ENCODE measurements at places on chromosomes 7 and 10.

GRCh38 chr10:113397047-113397446 is 155.8 kb upstream of the HABP2 start:
- DNase-seq: no peak

GRCh38 chr7:92751902-92752901 is 84.2 kb downstream of the CDK6 start:
- DNase-seq: no peak

DNA sequence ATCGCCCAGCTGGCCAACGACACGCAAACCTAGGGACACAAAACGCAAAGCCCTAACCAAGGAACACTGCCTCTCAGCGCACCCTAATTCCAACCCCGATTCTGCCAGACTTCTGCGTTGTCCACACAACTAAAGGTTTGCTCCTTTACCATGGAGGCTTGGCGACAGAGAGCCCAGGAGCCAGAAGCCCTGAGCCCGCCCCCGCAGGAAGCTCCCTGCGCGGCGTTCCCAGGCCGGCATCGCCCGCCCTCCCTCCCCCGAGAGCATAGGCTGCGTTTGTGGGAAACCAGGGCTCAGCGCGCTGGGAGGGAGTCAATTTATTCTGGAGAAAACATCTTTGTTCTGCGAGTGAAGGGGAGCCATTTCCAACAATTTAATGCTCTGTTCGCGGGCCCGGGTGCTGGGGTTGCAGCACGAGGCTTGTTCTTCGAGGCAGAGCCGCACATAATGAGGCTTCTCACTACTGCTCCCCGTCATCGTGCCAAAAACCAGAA is 103.9 kb downstream of the GRID1 start:
- no peak for DNase-seq

GRCh38 chr7:121192834-121193233 is 136.0 kb upstream of the WNT16 start:
- no peak for DNase-seq

DNA sequence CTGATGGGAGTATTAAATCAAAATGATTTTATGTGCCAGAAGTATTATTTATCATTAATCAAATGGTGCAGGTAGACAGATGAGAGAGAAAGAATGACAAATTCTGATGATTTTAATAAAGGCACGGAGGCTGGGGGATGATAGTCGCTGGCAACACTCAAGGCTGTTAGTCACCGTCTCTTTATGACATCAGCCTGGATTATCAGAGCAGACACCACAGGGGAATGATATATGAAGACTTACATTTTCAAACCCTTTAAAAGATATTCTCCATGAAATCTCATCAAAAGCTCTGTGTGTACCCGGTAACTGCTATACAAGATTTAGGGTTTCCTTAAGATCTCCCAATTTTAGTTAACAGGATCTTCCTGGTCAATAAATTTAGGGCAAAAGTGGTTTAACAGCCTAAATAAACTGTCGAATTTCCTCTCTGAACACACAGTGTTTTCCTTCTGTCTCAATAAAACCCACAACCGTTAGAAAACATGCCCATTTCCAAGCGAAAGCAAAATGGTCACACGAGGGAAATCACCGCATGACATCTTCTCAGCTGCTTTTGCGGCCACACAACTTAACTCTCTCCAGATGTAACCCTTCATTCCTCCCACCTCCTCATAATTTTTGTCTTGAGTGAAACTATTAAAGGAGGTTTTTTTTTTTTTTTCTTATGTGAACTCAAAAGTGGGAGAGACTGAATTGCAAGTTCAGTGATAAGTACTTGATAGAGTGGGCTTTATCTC is 133.2 kb upstream of the FAM171A1 start:
- no peak for DNase-seq

- no peak for DNase-seq
Measured at GRCh38 chr7:88465600-88465999, 158.9 kb upstream of the STEAP4 start.

GRCh38 chr7:64849924-64850499 is 53.1 kb upstream of the ZNF273 start:
- no peak for DNase-seq

DNA sequence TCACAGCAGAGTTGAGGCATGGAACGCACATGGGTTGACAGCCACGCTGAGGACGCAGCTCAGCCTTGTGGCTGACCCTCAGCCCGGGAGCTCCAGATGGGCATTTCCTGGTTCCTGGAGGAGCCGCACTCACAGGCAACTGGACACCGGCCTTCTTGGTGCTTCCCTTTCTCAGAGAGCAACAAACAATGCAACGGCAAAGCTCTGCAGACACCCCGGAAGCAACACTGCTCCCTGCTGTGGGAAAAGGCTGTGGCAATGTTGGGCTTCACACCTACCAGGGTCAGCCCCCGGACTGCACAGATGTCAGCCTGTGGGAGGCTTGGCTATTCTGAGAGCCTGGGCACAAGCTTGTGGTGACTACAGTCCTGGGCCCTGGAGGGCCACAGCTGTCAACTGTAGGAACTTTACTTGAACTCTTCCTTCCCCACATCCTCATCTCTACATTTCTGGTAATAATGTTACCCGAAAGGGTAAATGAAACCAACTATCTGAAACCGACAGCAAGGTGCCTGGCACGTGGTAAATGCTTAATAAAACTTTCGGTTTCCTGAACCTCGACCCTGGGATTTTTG is 597.5 kb upstream of the MKI67 start:
- DNase-seq: no peak

GRCh38 chr10:109819807-109820206 is 103.5 kb downstream of the XPNPEP1 start:
- no peak for DNase-seq

DNA sequence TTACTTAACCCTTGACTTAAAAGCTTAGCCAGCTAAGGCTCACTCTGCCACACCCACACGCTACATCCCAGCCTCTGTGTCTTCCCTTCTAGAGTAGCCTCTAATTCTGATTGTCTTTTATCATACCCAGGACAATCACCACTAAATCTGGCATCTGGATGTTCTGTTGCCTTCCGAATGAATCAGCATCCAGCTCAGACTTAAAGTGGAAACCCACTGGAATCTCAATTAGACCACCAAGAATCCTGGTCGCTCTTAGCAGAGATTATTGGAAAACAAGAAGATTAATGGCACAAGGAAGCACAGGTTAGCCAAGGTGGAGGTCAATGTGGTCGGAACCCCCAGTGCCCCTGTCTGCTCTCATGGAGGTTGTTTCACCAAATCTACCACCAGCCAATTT is 404.2 kb upstream of the FOXK1 start:
- no peak for DNase-seq

DNA sequence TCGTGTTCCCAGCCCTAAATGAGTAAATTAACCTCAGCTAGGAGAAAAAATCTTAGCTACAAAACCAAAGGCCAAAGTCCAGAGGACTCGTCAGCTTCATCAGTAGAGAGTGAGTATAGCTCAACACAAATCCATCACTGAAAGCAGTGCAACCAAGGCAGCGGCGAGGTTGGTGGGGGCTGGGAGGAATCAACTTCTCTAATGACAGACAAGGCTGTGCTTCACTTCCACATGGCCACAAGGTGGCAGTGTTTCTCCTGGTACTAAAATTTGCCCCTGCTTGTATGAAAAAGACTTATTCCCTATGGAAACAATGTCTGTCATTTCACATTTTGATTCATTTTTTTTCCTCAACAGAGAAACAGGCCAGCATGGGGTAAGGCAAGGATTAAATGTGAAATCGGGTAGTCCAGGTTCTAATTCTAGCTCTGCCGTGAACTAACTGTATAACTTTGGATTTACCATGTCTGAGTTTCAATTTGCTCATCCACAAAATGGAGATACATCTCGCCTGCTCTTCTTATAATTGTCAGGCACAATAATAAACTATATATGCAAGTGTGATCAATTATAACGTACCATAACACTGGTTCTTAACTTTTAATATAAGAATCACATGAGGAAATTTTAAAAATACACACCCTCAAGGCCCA is 39.3 kb downstream of the FAS start:
- peak; percentile 20 for DNase-seq

DNA sequence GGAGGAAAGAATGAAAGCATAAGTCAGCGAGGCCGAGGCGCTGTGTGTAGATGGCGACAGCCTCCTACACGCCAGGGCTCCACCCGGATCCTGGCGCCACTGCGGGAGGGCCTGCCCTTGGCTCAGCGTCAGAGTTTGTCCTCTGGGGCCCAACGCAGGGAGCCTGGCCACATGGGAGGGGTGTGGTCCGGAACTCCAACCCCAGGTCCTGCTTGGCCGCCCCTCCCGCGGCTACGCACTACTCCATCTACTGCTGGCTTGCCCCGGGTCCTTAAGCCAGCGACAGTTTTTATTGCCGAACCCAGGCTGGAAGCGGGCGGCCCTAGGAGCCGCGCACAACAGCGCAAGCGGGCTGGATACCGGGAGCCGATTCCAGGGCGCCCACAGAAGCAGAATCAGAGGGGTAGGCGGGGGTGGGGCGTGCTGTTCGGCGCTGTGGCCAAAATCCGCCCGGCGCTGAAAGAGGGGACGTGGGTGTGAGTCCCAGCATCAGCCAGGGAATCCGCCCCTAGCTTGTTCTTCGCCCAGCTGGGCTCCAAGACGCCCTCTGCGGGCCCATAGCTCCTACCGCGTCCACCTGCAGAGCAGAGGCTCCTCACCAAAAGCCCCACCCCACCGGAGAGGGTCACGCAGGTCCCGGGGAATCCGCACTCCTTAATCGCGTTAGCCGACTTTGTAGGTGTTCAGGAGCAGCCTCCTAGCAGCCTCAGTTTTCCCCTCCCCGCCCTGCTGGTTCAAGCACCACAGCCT is 4.5 kb downstream of the KAZALD1 start:
- peak; percentile 89 for DNase-seq

- no peak for DNase-seq
Measured at GRCh38 chr10:22326145-22326702, 5.3 kb downstream of the BMI1 start.

GRCh38 chr10:76942628-76943416 is 694.8 kb downstream of the KCNMA1 start:
- DNase-seq: peak; percentile 12

DNA sequence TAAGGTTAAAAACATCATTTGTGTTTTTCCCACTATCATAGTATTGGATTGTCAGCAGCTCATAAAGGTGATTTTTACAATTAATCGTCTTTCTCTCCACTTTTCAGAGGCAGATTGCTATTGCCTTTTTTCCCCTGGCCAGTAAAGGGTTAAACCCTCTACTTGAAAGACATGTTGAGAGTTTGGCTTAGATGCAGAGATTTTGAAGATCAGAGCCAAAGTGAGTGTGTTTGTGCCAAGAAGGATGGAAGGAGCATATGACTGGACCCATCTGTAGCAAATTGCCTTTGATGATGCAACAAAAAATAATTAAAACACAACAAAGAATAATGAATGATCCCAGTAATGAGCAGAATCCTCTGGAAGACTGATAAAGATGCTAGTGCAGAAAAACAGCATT is 373.1 kb downstream of the MALRD1 start:
- DNase-seq: no peak

Data from H54 (cell line).